ENCODE measurements at places on chromosomes 13 and 19. TPM values are rescaled to one million over a fixed set of nuclear protein-coding genes. Genes with fewer than 3 reads are reported as not detected.

The IGFL3 gene
- total RNA-seq: not detected

The FGF22 gene
- 0.91 TPM for total RNA-seq

The POSTN gene
- 1.6 TPM for total RNA-seq

The CDC16 gene
- total RNA-seq: 23.1 TPM

The ZNF730 gene
- total RNA-seq: 3.2 TPM

The OR10H1 gene
- total RNA-seq: not detected

The ZNF607 gene
- 5.9 TPM for total RNA-seq

The CASP14 gene
- total RNA-seq: not detected

The HSD11B1L gene
- total RNA-seq: 46.3 TPM

The CYP2A7 gene
- total RNA-seq: not detected
